ENCODE measurements at places on chromosomes 12 and 14.

GRCh38 chr12:101459642-101460346 lies 15.3 kb upstream of the SPIC start:
- DNase-seq = no peak

GRCh38 chr14:84527706-84528105 lies 1002.2 kb upstream of the FLRT2 start:
- no peak for DNase-seq

GRCh38 chr12:47236109-47236714 lies 156.5 kb upstream of the AMIGO2 start:
- no peak for DNase-seq

GRCh38 chr14:75429562-75429961 lies 1.7 kb downstream of the JDP2 start:
- DNase-seq = no peak

GRCh38 chr14:58239244-58240195 lies 5.1 kb upstream of the PSMA3 start:
- DNase-seq = peak; percentile 85

- DNase-seq = no peak
Measured at GRCh38 chr12:29425722-29426121, 44.8 kb upstream of the ERGIC2 start.

DNA sequence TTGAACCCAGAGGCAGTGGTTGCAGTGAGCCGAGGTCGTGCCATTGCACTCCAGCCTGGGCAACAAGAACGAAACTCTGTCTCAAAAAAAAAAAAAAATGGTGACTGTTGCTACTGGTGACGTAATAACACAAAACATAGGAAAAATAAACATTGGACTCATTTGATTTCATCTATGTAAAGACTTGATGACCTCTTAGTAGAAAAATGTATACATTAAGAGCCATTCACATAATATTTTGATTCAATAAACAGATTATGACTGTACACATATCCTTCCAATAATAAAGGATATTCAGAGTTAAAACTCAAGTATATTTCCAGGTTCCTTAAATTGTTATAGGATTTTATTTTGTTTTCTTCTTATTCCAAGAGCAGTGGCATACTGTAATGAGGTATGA lies 65.7 kb upstream of the AEBP2 start:
- DNase-seq = no peak

DNA sequence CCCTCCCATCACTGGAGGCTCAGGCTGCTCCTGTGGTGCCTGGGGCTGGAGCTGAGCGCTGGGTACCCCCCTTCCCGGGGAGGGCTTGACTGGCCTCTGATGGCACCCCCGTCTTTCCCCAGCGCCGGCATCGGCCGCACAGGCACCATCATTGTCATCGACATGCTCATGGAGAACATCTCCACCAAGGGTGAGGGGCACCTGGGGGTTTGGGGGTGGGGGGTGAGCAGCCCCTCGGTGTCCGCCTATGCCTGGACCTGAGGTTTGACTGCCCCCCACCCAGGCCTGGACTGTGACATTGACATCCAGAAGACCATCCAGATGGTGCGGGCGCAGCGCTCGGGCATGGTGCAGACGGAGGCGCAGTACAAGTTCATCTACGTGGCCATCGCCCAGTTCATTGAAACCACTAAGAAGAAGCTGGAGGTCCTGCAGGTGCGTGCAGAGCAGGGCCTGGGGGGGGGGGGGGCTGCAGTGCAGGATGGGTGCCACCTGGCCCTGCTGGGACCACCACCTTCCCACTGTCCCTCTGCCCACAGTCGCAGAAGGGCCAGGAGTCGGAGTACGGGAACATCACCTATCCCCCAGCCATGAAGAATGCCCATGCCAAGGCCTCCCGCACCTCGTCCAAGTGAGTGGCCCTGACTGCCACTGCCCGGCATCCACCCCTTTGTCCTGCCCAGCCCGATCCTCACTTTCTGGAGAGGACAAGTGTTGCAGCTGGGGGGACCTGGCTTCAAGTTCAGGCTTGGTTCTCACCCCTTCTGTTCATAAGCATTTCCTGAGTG lies 8.8 kb downstream of the PTPN6 start:
- no peak for DNase-seq

Data from putamen (tissue), 1 donor.